Suppressor macrophage treated with lipopolysaccharide for 4 hours (primary cell): ENCODE measurements at places on chromosomes 12 and 14.
A peak's percentile ranks its signal among the peaks of the same experiment; 100 is the strongest.

GRCh38 chr12:28776913-28777422 is 372.1 kb upstream of the FAR2 start:
- no peak for DNase-seq

- DNase-seq, result peak; percentile 80
Measured at GRCh38 chr12:76346798-76347420, 1.3 kb downstream of the BBS10 start.

DNA sequence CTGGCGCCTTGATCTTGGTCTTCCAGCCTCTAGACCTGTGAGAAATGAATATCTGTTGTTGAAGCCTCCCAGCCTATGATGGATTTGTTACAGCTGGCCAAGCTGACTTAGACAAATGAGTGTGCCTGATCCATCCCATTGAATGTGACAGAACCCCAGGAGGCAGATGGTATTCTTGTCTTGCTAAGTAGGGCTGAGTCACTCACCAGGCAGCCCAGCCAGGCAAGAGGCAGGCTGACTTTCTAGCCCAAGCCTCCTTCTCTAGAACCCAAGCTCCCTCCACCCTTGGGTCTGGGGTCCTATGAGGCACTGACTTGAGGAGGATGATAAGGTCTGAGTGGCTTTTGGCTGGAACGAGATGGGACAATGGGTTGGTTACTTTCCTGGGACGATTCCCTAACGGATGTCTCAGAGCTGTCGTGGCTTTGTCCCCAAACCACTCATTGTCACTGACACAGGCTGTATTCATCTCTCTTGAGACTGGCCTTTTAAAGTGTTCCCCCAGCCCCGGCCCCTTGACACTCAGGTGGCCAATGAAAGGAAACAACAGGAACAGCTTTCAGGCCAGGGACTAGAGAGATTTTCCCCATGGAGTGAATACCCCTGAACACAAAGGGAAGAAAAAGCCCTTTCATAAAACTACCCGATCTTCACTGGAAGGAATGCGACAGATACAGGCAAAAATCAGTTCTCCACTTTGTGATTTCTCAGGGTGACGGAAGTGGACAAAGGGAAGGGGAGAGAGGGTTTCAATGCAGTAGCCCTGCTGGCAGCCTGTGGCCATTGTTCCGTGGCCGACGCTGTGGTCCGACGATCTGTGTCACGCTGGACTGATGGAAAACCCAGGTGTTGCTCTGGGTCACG is 264.2 kb downstream of the AACS start:
- DNase-seq, result no peak

GRCh38 chr12:115349711-115350110 is 665.7 kb upstream of the TBX3 start:
- DNase-seq, result no peak

GRCh38 chr12:127722611-127723010 is 544.4 kb upstream of the TMEM132C start:
- no peak for DNase-seq

GRCh38 chr14:61337893-61338292 is 16.5 kb downstream of the PRKCH start:
- DNase-seq, result no peak

- peak; percentile 42 for DNase-seq
Measured at GRCh38 chr12:105783983-105784947, 354.5 kb downstream of the NUAK1 start.

DNA sequence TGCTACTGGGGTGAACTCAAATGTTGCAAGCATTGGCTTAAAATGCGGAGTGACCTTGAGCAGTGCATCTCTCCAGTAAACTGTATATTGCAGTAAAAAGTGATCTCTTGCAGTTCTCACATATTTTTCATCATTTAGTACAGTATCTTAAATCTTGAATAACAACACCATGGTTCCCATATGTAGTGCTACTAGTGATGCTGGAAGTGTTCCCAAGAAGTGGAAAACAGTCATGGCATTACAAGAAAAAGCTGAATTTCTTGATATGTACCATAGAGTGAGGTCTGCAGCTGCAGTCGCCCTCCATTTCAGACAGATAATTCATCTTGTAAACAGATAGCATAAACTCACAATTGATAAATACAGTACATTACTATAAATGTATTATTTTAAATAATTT is 42.9 kb upstream of the TSPAN8 start:
- DNase-seq, result no peak

- DNase-seq, result no peak
Measured at GRCh38 chr14:101077481-101078074, 174.1 kb upstream of the RTL1 start.

DNA sequence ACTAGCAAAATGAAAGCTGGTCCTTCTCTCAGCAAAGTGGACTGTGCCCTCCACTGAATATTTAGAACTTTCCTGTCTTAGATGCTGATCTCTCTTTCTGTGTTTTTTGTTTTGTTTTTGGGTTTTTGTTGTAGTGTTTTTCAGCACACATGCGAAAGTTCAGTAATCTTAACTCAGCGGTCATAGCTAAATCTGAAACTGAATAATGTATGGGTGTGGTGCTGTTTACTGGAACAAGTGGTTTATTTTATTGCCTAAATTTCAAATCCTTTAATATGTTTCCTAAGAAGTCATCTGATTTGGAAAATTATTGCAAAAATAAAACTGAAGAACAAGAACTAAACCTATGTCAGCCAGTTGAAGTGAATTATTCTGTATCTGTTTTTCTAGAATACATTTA is 116.0 kb upstream of the LRIG3 start:
- DNase-seq, result no peak

GRCh38 chr12:82414044-82414443 is 55.7 kb downstream of the METTL25 start:
- DNase-seq, result no peak

DNA sequence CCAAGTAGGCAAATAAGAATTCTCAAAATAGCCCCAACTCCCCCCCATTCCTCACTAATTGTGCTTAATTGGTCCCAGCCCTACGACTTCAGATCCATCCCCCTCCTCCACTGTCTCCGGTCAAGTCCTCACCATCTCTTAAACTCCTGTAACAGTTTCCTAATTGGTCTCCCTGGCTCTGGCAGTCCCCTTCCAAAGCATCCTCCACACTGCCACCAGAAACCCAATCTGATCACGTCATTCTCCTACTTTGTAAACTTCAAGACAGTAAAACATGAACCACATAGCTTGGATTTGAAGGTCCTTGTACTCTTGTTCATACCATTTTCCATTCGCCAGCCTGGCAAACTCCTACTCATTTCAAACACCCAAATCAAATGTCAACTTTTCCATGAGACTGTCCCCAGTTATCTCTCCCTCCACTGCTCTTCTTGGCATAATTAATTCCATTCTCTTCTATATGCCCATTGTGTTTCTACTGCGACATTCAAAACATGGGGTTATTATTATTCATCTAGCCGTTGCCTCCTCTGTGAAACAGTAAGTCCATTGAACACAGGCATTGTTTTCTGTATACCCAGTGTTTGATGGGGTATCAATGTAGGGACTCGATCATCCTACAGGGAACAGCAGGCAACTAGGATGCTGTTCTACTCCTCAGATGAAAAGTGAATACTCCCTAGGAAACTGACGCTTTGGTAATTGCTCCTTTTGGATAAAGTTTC is 104.6 kb downstream of the EGLN3 start:
- DNase-seq, result no peak

- DNase-seq, result peak; percentile 79
Measured at GRCh38 chr12:68223067-68223747, 2.4 kb downstream of the IL26 start.

DNA sequence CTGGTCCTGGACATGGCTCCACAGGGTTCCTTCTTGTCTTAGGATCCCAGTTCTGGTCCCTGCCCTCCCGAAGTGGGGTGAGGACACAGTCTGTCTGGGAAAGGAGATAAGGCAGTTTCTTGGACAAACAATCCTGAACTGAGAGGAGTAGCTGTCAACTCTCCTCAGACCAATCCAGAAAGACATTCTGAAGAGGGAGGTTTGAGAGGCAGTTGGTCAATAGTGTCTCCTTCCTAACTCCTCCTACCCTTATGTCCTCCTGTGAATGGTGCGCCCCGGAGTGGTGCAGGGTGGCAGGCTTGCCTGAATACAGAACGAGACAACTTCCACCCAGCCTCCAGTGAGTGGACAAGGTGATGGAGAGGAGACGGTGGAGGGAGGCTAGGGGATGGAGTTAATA is 15.4 kb upstream of the ASIC1 start:
- DNase-seq, result no peak

- DNase-seq, result peak; percentile 3
Measured at GRCh38 chr12:7678744-7679143, 13.0 kb upstream of the APOBEC1 start.

DNA sequence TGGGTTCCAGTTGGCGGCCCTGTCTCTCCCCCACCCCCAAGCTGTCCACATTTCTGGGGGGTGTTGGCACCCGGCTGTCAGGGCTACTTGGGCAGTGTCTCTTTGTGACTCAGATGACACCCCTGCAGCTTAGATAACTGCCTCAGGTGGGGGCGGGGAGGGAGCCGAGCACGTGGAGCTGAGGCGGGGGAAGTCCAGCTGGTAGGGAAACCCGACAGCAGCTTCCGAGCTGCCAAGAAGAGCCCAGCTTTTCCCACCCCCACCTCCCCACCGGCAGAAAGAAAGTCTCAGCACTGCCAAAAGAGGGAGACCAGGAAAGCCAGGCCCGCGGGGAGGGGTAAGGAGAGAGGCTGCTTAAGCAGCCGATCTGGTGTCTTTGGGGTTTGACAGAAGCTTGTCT is 1.4 kb downstream of the LRTM2 start:
- DNase-seq, result peak; percentile 12

- DNase-seq, result no peak
Measured at GRCh38 chr12:19970116-19970515, 398.2 kb upstream of the PDE3A start.

GRCh38 chr14:74891870-74892269 is 10.2 kb downstream of the DLST start:
- peak; percentile 69 for DNase-seq

GRCh38 chr14:85702191-85702590 is 172.2 kb downstream of the FLRT2 start:
- DNase-seq, result no peak

- peak; percentile 84 for DNase-seq
Measured at GRCh38 chr14:105527826-105528585, 1.6 kb downstream of the TMEM121 start.

- peak; percentile 60 for DNase-seq
Measured at GRCh38 chr12:46237371-46238045, 31.3 kb downstream of the SLC38A1 start.

GRCh38 chr12:117514016-117514415 is 152.6 kb upstream of the NOS1 start:
- DNase-seq, result no peak

DNA sequence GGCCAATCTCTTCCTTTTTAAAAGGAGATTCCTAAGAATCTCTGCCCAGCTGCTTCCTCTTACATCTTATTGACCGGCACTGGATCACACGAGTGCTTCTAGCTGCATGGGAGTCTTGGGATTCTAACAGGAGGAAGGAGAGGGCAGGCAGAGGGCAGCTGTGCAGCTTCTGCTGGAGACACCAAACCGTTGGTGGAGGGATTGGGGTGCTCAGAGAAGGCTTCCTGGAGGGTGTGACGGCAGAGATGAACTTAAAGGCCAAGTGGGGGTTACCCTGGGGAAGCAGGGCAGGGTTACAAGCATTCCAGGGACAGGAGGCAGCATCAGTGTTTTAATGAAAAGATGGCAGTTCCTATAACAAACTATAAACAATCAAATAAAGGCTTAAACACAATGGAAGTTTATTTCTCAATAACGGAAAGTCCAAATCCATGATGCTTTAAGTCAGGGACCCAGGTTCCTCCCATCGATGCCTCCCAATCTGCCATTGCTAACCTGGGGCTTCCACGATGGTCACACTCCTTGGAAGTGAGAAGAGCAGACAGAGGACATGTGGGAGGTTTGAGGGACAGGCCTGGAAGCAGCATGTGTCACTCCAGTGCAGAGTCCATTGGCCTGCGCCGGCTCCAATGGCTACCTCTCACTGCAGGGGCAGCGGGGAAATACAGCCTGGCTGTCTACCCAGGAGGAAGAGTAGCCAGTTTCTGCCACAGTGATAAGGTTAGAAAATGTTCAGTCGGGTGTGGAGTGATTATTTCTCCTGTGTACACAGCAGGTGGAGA is 53.1 kb upstream of the DDX11 start:
- DNase-seq, result no peak

DNA sequence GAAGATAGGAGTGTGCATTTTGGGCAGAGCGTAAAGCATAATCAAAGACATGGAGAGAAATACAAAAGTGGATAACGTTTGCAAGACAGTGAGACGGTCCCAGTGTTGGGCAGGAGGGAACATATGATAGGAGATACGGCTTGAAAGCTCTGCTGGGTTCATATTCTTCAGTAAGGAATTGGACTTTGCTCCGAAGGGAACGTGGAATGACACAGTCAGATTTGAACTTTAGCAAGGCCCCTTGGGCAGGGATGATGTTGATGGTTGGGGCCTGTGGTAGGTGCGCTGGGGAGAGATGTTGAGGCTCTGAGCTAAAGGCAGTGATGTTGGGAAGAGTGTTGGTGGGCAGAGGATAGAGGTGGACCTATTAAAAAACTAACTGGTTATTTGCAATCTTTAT is 143.5 kb upstream of the TBX3 start:
- DNase-seq, result no peak
